Stimulated activated CD8-positive, alpha-beta memory T cell treated with anti-CD3 and anti-CD28 coated beads, Interleukin-7, amount 100 ng/mL, for 48 hours (primary cell): ENCODE measurements at places on chromosomes 5 and 9.

DNA sequence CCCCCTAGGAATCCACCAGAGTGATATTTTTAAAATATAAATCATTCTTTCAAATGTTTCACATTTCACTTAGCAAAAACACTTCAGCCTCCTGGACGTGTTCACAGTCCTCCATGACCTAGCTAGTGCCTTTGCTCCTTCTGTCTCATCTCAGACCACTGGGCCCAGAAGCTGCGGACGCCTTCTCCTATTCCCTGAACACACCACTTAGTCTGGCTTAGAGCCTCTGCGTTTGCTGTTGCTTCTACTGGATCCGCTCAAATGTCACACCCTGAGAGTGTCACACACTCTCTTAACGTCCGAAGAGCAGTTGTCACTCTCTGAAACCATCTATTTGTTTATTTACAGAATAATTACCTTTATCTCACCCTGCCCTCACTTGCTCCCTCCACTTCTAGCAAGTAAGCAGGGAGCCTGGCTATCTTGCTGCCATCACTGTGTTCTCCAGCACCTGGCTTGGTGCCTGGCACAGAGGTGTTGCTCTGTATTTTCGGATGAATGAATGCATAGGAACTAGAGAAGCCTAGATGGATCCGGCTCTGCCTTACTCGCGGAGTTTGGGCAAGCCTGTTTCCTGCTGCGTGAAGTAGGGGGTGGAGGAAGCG, 1.2 kb upstream of the GRK6 start:
- no peak for DNase-seq

GRCh38 chr5:39624268-39624886, 199.6 kb upstream of the DAB2 start:
- DNase-seq, result no peak

DNA sequence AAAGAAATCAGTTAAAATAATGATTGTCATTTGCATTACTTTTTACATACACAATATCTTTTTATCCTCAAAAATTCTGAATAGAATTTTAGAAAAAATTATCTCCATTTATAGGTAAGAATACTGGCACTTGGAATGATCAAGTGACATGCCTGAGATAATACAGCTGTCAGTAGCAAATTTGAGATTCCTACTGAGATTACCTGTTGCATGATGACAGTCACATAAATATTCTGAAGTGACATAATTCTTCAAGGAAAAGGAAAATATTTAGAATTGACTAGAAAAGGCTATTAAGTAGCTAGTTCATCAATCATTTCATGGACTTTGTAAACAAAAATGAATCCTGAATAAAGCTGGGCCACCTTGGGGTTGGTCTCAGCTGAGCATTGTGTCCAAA, 15.2 kb upstream of the ENC1 start:
- DNase-seq, result no peak

DNA sequence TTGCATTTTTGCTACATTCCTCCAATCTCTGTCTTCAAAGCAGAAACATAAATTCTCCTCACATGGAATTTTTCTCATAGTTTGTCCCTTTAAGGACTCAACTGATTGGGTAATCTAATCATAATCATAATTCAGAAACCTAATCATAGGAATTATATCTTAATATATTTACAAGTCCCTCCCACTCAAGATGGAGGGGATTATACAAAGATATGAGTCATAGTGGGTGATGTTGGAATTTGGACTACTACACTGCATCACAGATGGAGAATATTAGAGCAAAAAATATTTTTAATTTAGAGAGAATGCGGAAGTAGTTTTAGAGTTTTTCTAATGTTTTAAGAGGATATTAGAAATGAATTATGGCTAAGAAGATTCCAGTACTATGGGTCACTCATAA, 1034.0 kb downstream of the DTWD2 start:
- DNase-seq, result no peak

- DNase-seq, result no peak
Observed at GRCh38 chr9:112921549-112921948, 30.9 kb upstream of the SLC46A2 start.

DNA sequence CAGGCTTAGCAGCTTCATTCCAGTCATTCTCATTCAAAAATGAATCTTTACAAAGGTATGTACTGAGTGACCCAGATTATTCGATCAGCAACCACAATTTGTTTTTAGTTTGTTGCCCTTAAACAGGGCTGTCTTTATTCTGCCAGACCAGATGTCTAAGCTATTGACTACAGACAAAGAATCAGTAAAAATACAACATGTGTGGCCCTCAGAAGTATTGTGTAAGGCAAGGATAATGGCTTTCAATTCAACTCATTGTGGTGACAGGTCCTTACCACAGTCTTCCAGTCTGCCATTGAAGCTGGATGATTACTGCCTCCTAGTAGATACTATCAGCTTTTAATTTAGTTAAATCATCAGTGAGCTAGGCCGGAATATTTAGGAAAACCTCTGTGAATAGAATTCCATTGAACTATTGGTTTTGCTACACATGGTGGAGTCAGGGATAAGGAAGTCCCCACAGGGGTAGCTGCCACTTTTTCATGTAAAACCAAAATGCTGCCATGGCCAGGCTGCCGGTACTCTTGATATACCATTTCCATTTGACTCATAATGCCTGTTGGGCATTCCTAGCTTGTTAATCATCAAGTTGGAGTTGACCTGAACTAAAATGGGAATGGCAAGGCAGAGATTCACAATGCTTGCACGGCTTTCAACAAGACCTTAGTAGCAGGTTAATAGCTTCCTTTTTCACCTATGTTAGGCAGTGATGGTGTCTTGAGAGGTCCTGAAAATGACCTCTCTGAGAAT, 175.6 kb downstream of the MEF2C start:
- no peak for DNase-seq

DNA sequence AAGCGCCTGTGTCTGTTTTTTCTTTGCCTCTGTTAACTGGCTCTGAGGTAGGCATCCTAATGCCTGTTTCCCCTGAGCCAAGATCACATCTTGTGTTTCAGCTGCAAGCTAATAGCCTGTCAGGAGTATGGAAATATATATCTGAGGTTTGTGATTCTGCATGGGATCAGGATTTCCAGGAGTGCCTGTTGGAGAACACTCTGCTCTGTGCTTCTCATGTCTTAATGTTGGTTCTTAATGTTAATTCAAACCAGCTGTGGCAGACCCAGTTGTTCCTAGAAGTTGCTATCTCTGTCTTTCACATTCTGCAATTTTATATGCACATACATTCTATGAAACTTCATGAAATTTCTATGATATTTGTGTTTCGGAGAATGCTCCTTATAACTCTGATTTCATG, 72.1 kb downstream of the PGM5 start:
- no peak for DNase-seq

DNA sequence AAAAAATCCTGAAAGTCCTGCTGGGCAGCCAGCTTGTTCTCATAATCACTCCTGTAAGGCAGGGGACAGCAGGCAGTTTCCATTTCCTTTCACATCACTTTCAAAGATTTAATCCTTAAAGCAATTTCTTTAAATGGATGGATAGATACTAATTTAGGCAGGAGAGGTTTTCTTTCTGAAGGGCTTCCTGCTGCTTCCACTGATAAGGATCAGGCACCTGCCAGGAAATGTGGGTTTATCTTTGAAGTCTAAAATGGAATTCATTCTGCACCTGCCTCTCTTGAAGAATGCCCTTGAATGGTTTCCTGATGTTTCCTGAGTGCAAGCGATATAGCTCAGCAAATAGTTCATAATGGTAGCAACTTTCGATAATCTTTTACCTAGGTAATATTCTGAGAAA, 64.5 kb downstream of the STARD4 start:
- DNase-seq, result no peak

- no peak for DNase-seq
Observed at GRCh38 chr5:14790220-14790619, 81.4 kb downstream of the ANKH start.

- no peak for DNase-seq
Observed at GRCh38 chr9:117405950-117406705, 8.7 kb downstream of the ASTN2 start.

- DNase-seq, result no peak
Observed at GRCh38 chr9:87886210-87886932, 3.7 kb downstream of the SPATA31E1 start.

DNA sequence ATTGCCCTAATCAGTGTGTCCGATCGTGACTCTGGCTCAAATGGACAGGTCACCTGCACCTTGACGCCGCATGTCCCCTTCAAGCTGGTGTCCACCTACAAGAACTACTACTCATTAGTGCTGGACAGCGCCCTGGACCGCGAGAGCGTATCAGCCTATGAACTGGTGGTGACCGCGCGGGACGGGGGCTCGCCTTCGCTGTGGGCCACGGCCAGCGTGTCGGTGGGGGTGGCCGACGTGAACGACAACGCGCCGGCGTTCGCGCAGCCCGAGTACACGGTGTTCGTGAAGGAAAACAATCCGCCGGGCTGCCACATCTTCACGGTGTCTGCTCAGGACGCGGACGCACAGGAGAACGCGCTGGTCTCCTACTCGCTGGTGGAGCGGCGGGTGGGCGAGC, 1.4 kb downstream of the PCDHA13 start:
- no peak for DNase-seq
